ENCODE measurements at places on chromosomes 2 and 18. TPM values are rescaled to one million over a fixed set of nuclear protein-coding genes. Genes with fewer than 3 reads are reported as not detected.

Gene TNS1
- 135 TPM for total RNA-seq

Gene NBAS
- 44.4 TPM for total RNA-seq

Gene UGT1A6
- total RNA-seq: 26.3 TPM

Gene UGT1A8
- not detected for total RNA-seq

Gene CD207
- 57.6 TPM for total RNA-seq

Gene SLC40A1
- total RNA-seq: 17.2 TPM

Gene COBLL1
- 63.4 TPM for total RNA-seq

Gene KCTD18
- total RNA-seq: 22.7 TPM

Gene CPS1
- 6.8 TPM for total RNA-seq

Gene PAIP2B
- total RNA-seq: 30.3 TPM

DNA sequence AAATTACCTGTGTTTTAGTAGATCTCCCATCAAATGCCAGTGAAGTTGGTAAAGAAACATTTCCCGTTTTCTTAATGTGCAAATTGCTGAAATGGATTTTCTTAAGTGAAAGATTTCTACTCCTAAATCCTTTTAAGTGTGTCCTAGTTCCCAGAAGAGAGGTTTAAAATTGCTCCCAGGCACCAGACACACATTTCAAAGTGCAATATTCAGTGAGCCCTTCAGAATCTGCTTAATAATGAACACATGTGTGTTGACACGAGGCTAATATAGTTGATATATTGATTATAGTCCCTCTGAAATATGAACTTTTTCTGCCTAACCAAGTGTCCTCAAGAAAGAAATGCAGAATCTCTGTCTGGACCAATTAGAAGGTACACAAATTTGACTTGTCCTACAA lies 861.7 kb upstream of the CNTNAP5 start:
- no peak for DNase-seq

DNA sequence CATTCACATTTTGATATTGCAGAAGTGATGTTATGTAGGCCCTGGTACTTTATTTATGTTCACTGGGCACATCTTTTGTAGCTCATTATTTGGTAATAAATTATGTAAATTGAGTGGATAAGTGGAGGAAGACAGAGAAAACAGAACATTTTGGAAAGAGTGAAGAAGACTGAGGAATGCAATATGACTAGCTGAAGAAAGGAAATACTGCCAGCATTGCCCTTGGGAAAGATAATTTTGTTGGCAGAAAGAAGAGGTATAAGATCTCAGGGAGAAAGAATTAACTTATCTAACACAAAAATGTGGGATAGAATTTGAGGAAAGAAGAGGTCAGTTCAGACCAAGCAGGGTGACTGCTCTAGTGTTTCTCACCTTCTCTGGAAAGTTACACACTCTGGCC lies 118.8 kb downstream of the TTC27 start:
- DNase-seq: no peak

DNA sequence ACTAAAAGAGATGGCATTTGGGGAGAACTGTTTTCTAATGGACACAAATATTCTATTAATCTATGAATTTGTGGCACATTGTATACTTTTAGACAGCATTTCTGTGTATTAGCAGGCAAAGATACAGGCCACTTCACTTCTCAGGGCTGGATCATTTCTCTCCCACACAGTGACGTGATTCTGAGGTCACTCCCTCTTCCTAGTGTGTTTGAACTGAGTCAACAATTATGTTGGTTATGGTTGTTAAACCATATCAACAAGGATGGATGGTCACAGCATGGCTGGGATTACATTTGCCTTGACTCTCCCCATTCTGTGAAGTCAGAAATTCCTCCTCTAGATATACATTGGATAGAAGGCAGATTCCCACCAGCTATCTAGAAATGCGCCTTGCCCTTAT lies 11.6 kb downstream of the NOSTRIN start:
- DNase-seq: no peak

DNA sequence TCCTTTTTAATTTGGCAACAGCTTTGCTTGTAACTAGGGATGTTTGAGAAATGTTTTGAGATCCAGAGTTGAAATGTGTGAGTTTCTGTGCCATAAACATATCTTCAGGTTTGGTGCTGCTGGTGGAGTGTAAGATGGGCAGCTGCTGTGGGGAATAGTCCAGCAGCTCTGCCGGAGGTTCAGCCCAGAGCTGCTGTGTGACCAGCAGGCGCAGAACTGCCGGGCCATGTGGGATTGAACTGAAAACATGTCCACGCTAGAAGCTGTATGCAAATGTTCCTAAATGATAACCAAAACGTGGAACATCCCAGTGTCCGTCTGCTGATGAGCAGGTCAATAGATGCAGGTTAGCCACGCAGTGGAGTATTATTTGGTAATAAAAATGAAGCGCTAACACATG lies 99.6 kb downstream of the DGKD start:
- DNase-seq: no peak

GRCh38 chr2:58497168-58497567 lies 256.0 kb upstream of the FANCL start:
- DNase-seq: no peak

DNA sequence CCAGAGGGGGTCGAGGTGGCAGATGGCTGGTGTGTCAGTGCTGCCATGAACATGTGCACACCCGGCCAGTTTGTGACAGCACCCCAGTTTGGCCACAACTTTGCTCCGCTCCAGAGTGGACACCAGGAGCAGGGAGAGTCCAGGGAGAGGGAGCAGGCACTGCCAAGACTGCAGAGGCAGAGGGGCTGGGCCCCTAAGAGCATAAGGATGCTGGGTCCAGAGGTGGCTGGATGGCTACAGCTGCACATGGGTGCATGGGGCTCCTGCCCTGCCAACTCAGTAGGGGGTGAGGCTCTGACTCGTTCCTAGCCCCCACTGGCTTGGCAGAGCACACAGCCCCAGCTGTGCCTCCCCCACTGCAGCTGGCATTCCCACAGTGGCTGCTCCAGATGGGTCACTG lies 999.2 kb upstream of the CRIM1 start:
- DNase-seq: no peak

DNA sequence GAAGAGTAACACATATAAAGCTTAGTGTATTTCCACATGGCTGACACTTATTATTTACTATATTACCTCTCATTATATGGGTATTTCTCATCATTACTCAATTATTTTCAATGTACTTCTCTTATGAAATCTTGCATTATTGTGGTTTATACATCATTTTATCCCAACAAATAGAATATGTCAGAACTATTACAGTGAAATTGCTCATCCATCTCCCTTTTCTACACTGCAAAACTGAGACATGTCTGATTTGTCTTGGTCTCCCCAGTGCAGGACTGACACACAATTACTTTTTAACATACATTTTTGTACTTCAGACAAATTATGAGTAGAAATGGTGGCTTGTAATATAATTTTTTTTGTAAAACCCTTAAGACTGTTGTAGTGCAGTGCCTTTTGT lies 600.9 kb downstream of the PLCL1 start:
- DNase-seq: no peak

DNA sequence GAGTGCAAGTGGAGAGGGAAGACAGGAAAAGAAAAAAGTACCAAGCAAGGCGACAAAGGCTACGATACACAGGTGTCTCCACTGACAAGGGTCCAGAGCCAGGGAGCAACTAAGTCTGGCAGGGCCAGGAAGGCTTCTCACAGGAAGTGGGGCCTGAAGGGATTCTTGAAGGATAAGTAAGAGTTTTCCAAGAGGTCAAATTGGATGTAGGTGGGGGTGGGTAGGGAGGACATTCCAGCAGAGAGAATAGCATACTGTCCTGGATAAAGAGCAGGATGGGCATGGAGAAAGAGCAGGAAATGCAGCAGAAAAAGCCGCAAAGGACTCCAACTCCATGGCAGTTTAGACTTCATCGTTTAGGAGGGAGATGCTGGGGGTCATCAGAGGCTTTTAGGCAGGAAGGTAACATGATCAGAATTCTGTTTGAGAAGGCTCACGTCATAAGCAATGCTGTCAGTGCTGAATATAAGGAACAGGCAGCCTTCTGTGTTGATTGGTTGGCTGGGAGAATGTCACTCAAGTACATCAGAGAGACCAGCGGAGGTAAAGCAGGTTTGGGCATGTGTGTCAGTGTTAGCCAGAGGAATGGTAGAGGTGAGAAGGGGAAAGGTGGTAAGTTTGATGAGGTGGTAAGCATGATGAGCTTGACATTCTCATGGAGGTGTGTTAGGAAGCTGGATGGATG lies 35.1 kb downstream of the ARHGAP25 start:
- DNase-seq: no peak

DNA sequence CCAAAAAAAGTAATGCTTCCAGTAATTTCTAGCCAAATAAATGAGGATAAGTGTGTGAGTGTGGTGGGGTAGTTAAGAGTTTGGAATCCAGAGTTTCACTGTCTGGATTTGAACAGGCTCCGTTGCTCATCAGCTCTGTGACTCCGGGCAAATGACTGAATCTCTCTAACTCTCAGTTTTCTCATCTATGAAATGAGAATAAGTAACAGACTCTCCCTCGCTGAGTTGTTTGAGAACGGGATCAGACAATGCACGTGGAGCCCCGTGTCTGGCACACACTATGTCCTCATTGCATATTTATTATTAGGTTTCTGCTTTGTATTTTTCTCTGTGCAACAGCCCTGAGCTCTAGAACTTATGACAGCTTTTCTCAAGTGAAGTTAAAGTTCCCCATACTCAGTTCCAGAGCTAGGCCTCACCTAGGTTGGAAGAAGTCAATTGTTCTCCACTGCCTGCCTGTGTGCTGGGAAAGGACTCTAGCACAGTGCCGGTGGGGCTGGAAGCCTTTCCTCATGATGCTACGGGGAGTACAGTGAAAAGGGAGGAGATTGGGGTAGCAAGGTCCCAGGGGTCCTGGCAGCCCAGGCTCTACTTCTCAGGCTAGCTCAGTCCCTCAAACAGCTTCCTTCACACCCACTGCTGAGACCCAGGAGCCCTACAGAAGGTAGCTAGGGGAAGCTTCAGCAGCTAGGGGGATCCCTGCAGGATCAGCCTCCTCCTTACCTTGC lies 1.7 kb upstream of the ICOS start:
- DNase-seq: no peak

- DNase-seq: no peak
Observed at GRCh38 chr18:41966943-41967342, 11.9 kb downstream of the PIK3C3 start.
